Esophagus squamous epithelium (tissue), 5 donors: ENCODE measurements at places on chromosomes 3 and 15.

- peak; percentile 12 for DNase-seq
Observed at GRCh38 chr3:58217209-58217811, 6.5 kb upstream of the DNASE1L3 start.

DNA sequence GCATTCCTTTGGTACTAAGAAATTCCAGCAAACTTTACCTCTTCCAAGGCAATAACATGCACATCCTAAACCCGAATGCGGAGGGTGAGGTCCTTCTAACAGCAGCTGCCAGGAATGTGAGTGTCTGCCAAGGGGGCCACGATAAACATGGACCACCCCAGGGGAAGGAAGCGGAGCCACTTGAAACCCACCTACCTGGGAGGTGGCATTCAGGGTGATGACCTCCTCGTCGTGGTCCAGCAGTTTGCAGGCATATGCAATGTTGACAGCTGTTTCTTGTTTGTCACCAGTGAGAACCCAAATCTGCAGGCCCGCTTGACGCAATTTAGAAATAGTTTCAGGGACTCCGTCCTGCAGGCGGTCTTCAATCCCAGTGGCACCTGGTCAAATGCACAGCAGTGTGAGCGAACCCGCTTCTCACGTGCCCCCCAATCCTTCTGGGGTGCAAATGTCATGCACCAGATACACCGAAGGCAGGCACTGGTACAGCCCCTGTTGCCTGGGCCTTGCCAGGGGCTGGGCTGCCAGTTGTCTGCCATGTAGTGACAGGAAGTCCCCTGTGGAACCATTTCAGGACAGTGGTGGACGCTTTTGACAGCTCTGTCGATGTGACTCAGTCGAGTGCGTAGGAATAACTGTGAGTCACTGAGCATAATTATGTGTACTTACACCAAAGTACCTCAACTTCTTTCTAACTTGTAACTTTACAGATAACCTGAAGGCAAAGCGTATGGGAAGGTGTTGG, 161.2 kb downstream of the ATP10A start:
- DNase-seq, result no peak

DNA sequence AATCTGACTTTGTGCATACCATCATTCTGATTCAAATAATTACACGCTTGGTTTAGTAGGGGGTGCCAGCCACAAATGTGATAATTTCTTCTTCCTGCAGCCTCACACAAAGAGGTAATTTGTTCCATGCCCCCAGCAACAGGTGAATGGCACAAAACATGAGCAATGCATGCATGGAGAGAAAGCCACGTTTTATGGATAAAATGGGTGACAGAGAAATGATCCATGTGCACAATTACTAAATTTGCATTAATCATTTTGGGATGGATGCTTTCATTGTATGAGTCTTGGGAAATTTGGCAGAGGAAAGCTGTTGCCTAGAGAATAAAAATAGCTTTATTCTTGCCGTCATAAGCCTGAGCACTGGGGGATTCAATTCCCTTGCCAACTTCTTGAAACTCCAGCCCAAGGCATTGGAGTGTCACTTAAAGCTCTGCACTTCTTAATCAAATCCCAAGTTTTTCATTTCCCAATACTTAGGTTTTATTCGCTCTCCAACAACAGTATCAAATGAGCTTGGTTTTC, 411.6 kb downstream of the GBE1 start:
- no peak for DNase-seq

DNA sequence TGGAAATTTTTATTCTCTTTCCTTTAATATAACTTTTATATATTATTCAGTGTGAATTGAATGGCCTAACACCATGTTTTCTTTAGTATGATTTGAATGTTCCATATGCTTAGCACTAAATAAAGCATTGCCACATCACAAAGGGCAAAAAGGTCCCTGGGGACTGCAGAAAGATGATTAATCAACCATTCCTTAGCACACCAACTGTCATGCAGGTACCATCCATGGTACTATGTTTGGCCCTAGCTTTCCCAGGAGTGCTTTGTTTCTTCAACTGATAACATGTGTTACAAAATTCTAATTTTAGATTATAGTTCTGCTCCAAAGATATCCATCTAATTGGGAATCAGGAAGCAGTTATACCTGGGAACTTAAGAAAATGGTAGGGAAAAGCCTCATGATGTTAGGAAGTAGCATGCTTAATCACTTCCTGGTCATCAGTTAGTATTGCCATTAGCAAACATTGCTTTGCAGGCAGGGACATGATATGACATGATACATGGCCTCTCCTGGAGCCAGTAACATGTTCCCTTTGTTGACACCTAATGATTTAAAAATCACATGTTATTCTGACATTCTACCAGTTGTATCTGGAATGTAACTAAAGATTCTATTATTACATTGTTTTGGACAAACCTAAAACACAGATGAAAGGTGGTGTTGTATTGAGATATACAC, 712.6 kb upstream of the GBE1 start:
- no peak for DNase-seq

DNA sequence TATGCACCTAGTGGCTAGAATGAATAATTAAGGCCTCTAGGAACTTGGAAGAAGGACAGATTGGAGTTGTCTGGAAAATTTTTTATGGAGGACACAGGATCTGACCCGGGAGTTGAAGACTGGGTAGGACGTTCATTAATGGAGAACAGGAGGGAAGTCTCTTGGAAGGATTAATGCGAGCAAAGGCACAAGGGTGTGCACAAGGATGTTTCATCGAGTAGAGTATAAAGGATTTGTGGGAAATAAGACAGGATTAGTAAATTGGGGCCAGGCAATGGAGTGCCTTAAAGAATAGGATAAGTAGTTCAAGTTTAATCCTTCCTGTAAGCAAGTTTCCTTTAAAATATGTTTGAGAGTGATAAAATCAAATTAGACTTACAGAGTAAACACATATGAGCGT, 14.6 kb downstream of the LMOD3 start:
- DNase-seq, result no peak

DNA sequence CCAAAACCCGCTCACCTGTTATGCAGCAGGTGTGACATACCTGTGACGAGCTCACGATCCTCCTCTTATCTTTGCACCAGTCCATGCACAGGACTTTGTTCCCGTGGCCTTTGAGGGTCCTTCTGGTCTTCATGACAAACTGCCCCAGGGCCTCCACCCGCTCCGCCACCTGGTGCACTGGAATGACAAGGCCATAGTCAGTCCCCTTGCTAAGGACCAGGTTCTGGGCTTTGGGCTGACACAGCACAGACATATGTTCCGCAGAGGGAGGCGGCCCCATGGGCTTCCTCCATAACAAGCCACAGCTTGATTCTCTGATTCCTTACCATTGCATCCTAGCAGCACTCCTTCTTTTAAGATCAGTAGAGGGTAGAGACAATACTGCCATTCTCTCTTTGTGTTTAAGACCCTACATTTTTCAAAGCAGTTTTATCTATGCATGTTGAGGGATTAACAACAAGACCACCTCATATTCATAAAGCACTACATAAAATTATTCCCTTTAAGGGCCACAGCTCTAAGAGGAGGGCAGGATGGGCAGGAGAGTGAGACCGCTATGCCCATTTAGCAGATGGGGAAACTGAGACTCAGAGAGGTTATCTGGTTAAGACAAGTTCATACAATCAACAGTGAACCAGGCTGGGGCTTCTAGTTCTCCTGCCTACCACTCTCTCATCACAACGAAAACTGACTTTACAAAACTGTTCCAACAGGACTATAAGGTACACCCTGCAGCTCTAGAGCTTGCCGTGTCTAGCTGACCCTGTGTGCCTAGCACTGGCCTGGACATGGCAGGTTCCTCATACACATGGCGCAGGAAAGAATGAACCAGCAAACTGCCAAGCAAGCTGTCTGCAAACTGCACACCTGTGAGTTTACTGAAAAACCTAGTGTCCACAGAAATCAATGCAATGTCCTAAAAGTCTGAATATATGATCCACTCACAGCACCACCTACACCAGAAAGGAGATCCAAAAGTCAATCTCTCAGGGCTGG, 37.0 kb downstream of the GNB5 start:
- DNase-seq, result no peak

DNA sequence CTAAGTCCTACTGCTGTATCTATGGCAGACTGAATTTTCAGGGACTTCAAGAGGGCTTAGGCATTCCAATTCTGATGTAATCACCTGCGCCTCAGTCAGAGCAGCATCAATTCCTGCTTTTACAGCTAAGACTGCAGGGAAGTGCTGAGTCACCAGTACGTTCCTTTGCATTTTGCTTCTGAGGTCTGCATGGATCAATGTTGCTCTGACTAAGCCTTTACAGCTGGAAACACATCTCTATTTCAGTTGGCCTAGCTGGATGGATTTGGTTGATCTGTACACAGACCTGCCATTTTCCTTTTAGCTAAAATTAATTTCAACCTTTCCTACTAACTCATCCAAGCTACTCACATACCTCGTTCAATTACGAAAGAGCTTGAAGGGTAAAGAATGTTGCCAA, 51.3 kb downstream of the ETV5 start:
- DNase-seq, result no peak

- DNase-seq, result no peak
Observed at GRCh38 chr3:183563536-183563874, 8.0 kb upstream of the KLHL6 start.
